ENCODE measurements at places on chromosomes 7 and 10.

GRCh38 chr7:3367261-3367660, 66.2 kb downstream of the SDK1 start:
- peak; percentile 12 for DNase-seq

- no peak for DNase-seq
Measured at GRCh38 chr10:4658777-4659176, 167.2 kb upstream of the AKR1E2 start.

DNA sequence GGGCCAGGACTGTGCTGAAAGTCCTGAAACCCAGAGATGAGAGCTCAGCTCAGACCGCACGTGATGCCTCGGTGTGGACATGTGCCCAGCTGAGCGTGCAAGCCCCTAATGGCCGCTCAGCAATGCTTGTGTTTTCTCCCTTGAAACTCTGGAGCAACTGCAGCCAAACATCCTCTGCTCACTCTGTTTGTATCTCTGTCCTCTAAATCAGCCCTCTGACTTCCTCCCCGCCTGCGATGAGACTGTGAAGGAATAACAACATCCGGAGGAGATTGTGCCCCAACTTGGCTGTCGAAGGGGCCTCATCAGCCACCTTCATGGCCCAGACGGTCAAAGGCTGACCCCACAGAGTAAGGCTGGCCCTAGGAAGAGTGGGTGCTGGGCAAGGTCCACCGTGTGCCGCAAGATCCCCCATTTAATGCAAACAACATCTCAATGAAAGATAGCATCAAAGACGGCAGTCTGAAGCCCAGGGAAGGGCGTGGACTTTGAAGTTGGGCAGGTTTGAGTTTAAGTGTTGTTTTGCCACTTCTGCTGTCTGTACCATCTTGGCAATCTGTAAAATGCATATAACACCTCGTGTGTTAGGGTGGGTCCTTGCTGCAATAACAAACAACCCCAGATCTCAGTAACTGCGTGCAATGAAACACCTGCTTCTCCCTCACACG, 39.9 kb downstream of the CALML3 start:
- no peak for DNase-seq

GRCh38 chr7:70270149-70270548, 671.9 kb downstream of the AUTS2 start:
- no peak for DNase-seq

DNA sequence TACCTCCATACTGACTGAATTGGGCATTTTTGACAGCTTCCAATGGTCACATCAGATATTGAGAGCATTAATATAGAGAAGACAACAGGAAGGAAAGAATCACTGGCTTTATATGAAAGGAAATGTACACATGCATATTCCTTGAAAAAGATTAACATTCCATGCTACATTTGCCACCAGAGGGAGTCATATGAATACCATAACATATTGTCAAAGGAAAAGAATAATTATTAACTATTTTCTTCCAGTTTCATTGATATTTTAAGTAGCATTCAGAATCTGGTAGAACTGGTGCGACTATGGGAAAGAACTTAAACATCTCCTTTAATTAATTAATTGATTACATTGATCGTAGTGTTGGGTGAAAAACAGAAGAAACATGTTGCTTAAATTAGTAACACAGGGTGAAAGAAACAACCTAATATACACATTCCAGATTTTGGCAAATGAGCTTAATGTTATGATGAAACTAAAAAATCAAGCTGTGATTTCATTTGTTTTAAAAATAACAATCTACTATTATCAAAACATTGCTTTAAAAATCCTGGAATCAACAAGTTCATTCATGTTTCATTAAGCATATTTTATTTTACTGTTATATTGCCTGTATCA, 71.5 kb downstream of the GPR85 start:
- DNase-seq = peak; percentile 48

GRCh38 chr7:95157381-95157780, 167.0 kb downstream of the PON1 start:
- no peak for DNase-seq

DNA sequence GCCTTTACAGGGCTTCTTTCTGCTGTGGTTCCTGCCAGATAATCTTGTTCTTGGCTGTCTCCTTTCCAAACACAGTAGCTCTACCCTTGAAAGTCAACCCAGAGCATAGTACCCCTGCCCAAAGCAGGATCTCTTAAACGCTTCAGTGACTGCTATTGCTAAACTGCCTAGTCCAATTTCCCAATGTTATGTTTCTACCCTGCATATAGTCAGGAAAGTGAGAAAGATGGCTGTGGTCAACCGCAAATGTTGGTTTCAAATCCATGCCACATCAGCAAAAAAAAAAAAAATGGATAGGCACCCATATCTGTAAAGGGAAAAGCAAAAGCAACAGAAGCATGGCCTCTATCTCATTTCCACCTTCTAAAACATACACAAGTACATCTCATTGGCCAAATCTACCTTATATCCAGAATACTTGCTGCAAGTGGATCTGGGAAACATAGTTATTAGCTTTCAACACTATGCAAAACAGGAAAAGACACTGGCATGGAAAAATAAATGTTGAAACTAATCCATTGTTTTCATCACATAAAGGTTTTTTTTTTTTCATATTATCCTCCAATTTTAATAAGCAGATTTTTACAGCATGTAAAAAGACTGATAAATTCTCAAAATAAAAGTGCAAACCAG, 59.8 kb downstream of the DNAJC1 start:
- DNase-seq = no peak

GRCh38 chr10:74061104-74061503, 63.2 kb downstream of the VCL start:
- DNase-seq = peak; percentile 35

DNA sequence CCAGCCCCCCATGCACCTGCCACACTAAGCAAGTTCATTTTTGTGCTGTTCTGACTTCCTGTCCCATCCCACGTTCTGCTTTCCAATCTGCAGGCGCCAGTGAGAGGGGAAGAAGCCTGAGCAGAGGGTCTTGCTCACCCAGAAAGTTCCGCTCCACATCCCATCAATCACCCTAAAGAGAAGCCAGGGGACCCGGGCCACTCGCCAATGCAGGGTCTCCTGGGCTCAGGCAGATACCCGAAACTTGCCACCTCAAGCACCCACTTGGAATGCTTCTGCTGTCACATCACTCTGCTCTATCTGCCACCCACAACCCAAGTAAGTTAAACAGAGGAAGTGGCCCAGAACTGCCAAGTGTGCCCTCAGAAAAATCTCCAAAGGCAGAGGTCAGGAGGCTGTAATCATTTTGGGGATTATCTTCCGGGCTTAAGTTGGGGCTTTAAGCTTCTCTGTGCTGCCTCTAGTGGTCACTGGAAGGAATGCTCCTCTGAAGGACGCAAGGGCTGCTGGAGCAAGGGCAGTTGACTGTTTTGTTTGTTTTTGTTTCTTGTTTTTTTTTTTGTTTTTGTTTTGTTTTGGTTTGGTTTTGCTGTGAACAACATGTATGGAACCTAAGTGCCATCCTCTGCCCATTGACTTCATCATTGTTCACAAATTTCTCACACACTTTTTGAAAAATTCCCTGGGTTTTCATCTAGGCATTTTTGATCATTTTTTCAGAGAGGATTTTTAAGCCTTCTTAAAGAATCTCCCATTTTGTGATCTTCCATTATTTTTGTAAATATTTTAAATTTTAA, 25.5 kb downstream of the PRR15 start:
- no peak for DNase-seq

DNA sequence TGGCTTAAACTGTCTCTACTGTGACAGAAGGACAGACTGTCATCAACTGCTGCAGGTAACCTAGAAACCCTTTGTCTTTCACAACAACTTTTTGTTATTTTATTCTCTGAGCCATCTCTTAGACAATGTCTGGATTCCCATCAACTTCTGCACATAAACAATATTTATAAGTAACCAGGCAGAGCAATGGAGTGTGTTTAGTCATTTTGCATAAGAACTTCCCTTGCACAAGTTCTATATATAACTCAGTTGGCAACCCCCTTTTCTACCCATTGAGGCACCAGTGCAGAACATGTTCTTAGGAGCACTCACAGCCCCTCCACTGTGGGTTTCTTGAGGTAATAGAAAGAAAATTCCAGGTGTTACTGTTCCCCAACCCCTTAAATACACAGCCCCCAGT, 65.0 kb upstream of the IL6 start:
- no peak for DNase-seq

DNA sequence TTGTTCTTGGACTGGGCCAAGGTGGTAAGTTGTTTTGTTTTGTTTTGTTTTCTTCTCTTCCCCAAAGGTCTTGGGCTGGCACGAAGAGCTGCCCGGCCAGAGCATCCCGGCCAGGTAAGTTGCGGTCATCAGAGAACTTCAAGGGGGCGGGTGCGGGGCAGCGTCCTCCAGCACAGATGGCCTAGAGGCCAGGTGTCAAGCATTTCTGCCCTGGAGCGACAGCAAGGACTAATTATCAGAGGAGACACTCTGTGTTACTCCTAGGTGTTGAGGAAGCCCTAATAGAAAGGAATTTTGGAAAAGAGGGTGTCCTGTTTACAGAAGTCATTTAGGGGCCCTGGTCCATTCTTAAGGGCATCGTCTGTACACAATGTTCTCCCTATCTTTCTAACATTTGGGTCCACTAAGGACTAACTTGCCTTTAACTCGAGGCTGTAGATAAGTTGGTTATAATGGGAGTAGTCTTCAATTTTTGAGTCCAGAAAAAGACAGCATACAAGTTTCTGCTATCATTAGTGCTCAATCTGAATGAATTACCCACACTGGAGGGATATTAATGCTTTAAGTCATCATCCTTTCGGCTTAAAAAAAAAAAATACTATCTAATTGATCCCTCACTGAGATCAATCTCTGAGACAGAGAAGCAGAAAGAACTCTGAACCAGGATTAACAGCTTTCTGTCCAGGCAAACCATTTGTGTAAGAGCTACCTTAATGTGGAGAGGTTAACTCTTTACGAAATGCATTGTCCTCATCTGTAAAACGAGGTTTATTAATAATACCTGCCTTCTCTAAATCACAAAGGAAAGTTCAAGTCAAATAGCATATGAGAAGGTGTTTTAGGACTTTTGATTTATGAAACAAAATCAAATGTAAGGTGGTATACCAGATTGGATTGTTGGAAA, 1.5 kb downstream of the ITGB8 start:
- DNase-seq = no peak

DNA sequence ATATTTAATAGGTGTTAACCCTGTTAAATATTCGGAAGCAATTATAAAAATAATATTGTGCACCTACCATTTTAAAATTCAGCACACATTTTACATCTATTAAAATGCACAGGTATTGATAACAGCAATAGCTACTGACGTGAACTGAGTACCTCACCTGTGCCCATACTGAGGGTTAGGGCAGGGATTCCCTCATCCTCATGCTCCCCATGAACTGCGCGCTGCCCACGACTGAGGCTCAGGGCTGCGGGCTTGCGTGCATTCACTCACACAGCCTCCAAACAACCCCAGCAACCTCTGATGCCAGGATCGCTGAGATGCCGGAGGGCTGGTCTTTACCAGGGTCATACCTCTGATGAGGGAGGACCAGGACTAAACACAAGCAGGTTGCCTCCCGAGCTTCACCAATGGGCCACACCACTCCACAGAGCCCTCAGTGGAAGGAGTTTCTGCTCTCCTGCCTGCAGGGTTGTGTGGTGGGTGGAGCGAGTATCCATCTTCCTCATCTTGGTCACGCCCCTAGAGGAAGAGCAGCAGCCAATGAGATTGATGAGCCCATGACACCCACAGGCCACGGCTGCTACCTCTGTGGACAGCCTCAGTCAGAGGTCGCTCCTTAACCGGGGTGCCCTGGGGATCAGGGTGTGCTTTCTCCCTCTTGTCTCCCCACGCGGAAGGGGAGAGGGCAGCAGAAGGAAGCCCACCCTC, 478.3 kb downstream of the TNS3 start:
- DNase-seq = no peak

DNA sequence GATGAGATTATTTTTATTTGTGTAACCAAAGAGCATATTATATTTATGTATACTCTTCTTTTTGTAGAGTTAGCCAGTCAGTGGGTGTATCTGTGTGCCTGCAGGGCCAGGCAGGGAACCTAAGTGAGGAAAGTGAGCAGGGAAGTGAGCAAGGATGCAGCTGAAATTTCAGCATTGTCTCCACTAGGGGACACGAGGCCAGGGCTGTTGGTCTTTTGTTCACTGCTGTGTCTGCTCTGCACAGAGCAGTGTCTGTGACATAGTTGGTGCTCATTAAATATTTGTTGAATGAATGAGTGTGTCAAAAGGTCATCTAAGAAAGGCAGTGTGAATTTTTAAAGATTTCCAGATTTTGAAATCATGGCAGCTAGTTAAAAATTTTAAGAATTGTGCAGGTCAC, 51.8 kb downstream of the SUGCT start:
- DNase-seq = no peak

DNA sequence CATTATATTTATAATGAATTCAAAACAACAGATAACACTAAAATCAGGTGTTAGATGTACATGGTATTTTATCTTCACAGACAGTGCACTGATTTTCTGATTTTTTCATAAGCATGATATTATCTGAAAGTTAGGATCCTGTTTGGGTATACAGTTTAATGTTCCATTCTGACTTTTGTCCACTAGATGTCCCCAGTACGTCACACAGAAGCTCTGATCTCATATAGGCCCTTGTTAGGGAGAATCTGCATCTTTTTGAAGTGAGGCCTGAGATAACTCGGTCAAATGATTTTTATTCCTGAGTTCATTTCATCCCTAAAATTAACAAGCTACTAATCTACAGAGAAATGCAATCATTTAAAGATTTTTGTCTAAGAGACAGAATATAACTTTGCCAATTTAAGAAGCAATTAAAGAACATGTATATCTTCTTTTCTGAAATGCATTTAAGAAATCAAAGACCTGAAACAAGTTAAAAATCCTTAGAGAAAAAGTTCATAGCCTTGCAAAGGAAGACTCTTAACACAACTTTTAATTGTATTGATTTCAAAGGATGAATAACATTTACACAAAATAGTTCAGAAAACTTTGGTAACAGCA, 72.0 kb upstream of the TES start:
- DNase-seq = peak; percentile 75

GRCh38 chr7:77707504-77707992, 11.3 kb downstream of the RSBN1L start:
- no peak for DNase-seq

DNA sequence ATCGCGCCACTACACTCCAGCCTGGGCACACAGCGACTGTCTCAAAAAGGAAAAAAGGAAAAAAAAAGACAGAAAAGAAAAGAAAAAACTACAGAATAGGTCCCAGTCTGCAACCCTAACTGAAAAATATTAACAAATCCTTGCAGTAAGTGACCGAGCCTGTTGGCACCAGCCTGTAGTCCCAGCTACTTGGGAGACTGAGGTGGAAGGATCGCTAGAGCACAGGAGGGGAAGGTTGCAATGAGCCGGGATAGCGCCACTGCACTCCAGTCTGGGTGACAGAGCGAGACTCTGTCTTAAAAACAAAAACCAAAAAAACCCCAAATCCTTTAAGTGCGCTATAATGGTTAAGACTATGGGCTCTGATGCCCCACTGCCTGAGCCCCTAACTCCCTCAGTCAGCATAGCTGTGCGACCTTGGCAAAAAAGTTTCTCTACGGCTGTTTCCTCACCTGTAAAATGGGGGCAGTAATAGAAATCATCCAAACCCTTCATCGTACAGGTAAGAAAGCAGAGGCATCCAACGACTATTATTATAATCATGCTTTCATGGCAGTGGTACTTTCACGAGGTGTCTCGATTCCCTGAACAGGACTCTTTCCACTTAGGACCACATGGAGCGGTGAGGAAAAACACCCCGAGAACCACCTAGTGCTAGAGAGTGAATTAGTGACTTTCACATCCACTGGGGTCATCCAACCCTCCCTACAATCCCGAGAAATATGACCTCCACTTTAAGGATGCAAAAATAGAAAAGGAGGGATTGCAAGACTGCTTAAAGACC, 755 bp downstream of the TOMM7 start:
- no peak for DNase-seq

GRCh38 chr10:7417807-7418206, 7.0 kb upstream of the SFMBT2 start:
- DNase-seq = no peak
